ENCODE measurements at places on chromosomes 1 and 21.

DNA sequence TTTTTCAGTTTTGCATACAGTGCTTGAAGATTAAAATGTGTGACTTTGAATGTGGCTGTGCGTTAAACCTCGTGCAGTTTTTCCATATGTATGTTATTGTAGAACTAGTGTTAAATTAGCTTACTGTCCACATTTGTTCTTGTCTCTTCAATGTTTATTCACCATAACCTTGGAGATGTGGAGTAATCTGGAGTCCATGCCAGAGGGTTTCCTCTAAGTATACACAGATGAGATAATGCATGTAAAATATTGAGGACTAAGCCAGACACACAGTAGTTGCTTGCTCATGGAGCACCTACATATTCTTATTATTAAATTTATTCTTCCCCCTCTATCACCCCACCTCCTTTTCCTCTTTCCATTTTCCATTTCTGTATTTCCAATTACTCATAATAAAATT, 7.7 kb upstream of the GIPC2 start:
- DNase-seq, result peak; percentile 29

DNA sequence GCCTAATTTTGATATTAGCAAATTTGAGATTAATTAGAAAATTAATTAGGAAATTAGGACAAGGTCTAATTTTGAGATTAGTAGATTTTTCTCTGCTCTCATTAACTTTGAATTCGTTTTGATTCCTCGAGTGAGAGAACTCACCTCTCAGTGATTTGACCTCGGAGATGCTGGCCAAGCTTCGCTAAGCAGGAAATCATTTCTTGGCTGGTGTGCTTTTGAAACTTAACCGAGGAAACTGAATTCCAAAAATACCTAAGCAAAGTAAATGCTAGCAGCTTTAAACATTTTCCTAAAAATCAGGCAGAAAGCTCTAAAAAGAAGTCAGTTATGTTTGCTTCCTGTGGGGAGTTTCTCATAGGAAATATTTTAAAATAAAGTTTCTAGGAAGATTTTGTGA, 34.9 kb downstream of the CDC14A start:
- peak; percentile 50 for DNase-seq

GRCh38 chr1:100860397-100860991, 34.1 kb downstream of the EXTL2 start:
- peak; percentile 48 for DNase-seq

DNA sequence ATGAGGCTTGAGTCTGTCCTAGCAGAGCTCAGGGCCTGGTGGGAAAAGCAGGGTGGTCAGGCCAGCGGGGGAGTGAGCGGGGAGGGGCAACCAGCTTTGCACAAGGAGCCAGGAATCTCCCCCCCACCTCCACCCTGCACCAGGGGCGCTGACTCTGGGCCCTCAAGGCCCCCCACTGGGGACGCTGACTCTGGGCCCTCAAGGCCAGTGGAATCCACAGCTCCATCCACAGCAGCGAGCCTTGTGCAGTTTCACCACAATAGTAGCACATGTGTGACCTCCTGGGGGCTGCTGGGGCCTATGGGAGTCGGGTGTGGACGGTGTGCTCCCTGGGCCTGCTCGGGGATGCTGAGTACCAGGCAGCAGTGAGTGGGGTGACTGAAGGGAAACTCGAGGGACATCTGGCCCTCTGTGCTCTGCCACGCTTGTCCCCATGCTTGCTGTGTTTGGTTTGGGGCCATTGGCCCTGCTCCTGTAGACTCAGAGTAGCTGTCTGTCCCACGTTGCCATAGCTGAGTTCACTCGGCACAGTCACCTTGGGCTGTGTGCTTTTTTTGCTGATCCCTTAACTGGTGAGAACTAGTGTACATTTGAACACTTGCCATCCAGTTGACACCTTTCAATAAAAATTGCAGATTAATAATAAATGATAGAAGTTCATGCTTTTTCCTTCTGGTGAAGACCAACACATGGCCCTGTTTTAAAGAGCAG, 89.2 kb downstream of the ADARB1 start:
- DNase-seq, result no peak

GRCh38 chr1:201426479-201427310, 5.2 kb upstream of the TNNI1 start:
- no peak for DNase-seq

GRCh38 chr1:199302554-199302953, 663.7 kb downstream of the PTPRC start:
- no peak for DNase-seq

DNA sequence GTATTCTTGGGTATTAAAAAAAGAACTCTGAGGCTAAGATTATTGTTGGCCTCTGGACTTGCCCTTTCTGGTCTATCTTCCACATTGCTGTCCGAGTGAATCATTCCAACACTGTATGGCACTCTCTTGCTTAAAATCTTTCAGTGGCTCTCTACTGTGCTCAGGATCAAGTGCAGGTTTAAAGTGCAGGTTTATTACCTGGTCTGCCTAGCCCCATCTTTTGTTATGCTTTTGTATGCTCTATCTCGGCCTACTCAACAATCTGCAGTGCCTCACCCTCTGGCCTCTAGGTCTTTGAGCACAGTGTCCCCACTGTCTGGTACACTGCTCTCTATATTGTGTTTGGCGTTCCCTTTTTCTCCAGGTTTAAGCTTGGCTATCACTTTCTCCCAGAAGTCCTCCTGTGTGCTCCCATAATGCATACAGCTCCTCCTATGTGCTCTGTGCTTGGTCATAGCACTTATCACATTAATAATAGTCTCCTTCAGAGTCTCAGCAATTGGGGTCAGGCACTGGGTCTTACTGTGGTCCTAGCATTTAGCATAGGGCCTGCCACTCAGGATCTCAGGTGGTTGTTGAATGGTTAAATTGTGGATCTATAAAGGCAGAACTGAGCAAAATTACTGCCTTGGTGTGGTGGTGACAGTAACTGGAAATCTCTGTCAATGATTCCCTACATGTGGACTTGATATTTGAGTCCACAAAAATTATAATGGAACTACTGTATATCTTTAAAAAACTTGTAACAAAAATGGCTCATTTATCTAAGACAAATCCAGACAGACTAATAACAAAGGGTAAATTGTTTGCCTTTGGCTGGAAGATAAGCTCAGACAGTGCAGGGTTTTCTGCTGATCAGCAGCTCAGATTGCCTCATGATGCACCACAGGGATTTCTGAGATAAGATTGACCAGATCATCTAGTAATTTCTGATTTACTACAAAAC, 10.6 kb upstream of the LDLRAD1 start:
- DNase-seq, result no peak

- no peak for DNase-seq
Measured at GRCh38 chr1:164999146-164999545, 357.4 kb downstream of the LMX1A start.

- DNase-seq, result no peak
Measured at GRCh38 chr1:155717041-155717440, 28.1 kb downstream of the DAP3 start.

GRCh38 chr1:103497404-103497803, 28.1 kb upstream of the RNPC3 start:
- no peak for DNase-seq

- DNase-seq, result peak; percentile 78
Measured at GRCh38 chr21:26925122-26925521, 41.8 kb downstream of the ADAMTS5 start.

DNA sequence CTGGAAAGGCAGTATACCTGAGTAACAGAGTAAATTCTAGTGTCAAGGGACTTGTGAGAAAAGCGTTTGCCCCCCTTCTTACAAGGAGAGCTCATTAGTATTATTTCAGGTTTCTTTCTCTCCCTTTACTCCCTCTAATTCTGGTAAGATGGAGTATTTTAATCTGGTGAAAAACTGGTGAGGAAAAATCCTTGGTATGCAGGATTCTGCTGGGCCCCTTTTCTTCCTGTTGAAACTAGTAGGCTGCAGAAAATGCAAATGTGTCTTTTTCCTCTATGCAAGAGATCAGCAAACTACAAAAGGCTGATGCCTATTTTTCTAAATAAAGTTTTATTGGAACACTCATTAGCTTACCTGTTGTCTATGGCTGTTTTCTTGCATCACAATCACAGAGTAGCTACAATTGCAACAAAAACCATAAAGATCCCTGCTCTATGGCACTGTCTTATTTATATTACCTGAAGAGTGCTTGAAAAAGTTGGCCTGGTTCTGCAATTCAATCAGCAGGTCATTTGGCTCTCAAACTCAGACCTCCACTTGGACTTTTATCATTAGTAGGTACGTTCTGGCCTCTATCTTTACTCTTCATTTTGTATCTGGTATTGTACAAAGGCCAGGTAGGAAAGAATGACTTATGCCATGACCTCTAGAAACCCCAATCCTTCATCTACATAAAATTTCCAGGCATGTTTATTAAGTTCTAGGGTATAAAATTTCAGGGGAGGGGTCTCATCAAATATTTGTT, 109.6 kb downstream of the AKT3 start:
- peak; percentile 37 for DNase-seq

- DNase-seq, result peak; percentile 27
Measured at GRCh38 chr1:234745844-234746797, 136.1 kb upstream of the IRF2BP2 start.

DNA sequence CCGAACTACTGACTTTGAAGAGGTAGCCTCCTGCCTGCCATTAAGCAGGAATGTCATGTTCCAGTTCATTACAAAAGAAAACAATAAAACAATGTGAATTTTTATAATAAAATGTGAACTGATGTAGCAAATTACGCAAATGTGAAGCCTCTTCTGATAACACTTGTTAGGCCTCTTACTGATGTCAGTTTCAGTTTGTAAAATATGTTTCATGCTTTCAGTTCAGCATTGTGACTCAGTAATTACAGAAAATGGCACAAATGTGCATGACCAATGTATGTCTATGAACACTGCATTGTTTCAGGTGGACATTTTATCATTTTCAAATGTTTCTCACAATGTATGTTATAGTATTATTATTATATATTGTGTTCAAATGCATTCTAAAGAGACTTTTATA, 159.8 kb upstream of the SGIP1 start:
- no peak for DNase-seq

DNA sequence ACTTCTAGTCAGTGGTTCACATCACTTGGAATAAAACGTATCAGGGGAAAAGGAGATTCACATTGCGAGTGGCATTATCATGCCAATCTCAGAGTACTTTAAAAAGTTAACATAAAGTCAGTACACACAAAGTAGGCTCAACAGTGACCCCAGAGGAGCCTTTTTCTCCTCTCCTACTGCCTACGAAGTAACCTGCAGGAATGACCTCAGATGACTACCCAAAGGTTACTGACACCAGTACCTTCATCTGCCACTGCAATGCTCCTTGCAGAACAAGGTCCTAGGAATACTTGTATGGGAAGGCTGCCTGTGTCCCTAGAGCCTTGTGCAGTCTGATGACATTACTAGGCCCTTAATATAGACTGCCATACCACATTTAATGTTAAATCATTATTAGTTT, 389.8 kb upstream of the LYPLAL1 start:
- no peak for DNase-seq

DNA sequence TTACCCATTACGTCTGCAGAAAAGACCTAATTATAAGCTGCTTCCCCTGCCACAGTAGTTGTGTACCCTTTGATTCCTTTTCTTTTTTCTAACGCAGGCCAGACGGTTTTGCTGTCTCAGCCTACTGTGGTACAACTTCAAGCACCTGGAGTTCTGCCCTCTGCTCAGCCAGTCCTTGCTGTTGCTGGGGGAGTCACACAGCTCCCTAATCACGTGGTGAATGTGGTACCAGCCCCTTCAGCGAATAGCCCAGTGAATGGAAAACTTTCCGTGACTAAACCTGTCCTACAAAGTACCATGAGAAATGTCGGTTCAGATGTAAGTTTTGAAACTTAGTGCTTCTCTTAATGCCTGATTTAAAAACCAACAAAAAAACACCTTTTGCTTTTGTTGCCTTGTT, 35.8 kb downstream of the ATF6 start:
- DNase-seq, result no peak

- DNase-seq, result no peak
Measured at GRCh38 chr1:82401116-82401515, 600.4 kb downstream of the ADGRL2 start.

DNA sequence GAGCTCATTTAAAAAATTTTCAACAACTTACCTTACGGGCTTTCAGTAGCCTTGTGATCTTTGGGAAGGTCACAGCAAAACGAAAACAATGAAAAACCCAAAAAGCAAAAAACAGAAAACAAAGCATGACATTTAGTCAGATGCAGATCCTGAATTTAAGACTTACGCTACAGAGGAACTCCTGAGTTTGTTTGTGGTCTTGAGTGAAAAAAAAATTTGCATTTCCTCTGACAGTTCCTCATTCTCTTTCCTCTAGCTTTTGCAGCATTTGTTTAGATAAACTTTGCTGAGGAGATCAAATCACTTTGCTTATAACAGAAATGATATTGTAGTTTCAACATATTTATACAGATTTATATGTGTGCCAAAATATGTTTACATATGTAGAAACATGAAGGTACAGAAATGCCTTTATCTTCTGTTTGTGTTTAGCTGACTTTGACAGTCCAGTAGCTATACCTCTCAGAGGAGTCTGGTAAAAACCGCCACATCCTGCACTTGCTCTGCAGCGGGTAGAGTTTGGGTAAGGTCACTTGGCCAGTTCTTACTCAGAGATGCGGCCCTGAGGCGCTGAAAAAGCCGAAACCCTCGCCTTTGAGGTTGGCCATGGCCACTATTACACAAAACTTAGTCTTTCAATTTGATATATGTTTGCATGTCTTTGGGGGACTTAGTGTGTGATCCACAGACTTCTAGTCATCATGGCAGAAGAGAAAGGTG, 142.5 kb downstream of the TNR start:
- no peak for DNase-seq

Data from AG10803 (cell line).